HCT116 (cell line): ENCODE measurements at places on chromosomes 3 and 15. TPM values are rescaled to one million over a fixed set of nuclear protein-coding genes. Genes with fewer than 3 reads are reported as not detected.

The ITIH3 gene
- 0.44 TPM for total RNA-seq

The SLC12A1 gene
- total RNA-seq: not detected

The GOLGA6L7 gene
- total RNA-seq: not detected

The LRRK1 gene
- total RNA-seq: 21.6 TPM

The FLNB gene
- 116 TPM for total RNA-seq

The SLC28A2 gene
- not detected for total RNA-seq

The SORD gene
- total RNA-seq: 116 TPM

The AP3B2 gene
- total RNA-seq: 0.07 TPM

- H3K27ac ChIP-seq: no peak overlapping the region
- no peaks in the 10 kb centered on the region for H3K36me3 ChIP-seq
- no peaks in the 10 kb centered on the region for H3K4me1 ChIP-seq
- H3K4me3 ChIP-seq: no peak overlapping the region
- H3K27me3 ChIP-seq: no peaks in the 10 kb centered on the region
- no peak for DNase-seq
Observed at GRCh38 chr15:97654481-97655076, 305.9 kb upstream of the ARRDC4 start.

- DNase-seq: no peak
- H3K27ac ChIP-seq: no peak overlapping the region
- H3K27me3 ChIP-seq: no peaks in the 10 kb centered on the region
- H3K4me1 ChIP-seq: no peaks in the 10 kb centered on the region
- no peak overlapping the region for H3K4me3 ChIP-seq
- H3K36me3 ChIP-seq: no peaks in the 10 kb centered on the region
Observed at GRCh38 chr15:63035253-63035652, 7.3 kb upstream of the TPM1 start.

GRCh38 chr15:66655997-66656396, 46.0 kb upstream of the SMAD6 start:
- peaks cover 7% of the 10 kb centered on the region; the same call in 1 of the 2 replicates for H3K4me1 ChIP-seq
- no peak for DNase-seq
- no peaks in the 10 kb centered on the region for H3K27me3 ChIP-seq
- H3K36me3 ChIP-seq: no peaks in the 10 kb centered on the region
- H3K4me3 ChIP-seq: no peak overlapping the region

DNA sequence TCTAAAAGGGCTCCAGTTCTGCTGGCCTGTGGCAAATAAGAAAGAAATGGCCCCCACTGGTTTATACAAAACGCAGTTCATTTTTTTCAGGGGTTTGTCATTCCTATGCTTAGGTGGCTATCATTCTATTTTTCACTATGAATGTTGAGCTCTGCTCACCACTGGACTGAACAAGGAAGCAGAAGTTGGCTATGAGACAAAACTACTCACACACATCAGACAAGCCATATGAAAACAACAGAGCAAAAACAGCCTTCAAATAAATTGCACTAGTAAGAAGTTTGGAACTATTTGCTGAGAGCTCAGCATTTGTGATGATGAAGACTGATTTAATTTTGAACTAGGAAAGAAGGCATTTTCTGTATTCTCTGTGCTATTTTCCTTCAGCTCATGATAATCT, 328.5 kb downstream of the MECOM start:
- H3K4me1 ChIP-seq: no peaks in the 10 kb centered on the region
- no peak for DNase-seq
- H3K36me3 ChIP-seq: no peaks in the 10 kb centered on the region
- H3K27ac ChIP-seq: no peak overlapping the region
- H3K27me3 ChIP-seq: no peaks in the 10 kb centered on the region
- no peak overlapping the region for H3K4me3 ChIP-seq

DNA sequence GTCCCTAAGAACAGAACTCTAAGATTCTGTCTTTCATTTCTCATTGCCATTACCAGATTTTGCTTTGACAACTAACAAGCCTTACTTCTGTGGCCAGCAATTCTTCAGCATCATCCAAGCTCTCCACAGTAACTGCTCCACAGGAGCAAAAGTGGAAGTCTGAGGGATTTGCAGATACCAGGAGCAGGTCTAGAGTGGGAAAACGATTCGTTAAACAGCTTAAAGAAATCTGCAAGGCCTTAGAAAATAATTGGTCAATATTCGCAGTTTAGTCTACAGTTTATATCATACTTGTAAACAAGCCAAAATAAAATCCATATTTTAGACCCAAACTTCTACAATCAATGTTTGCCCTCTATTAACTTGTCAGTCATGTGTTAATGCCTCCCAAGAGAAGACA, 24.1 kb downstream of the MYH15 start:
- no peak overlapping the region for H3K4me3 ChIP-seq
- no peaks in the 10 kb centered on the region for H3K36me3 ChIP-seq
- H3K4me1 ChIP-seq: peaks cover 5% of the 10 kb centered on the region; the same call in 1 of the 2 replicates
- H3K27ac ChIP-seq: no peak overlapping the region
- H3K27me3 ChIP-seq: no peaks in the 10 kb centered on the region

DNA sequence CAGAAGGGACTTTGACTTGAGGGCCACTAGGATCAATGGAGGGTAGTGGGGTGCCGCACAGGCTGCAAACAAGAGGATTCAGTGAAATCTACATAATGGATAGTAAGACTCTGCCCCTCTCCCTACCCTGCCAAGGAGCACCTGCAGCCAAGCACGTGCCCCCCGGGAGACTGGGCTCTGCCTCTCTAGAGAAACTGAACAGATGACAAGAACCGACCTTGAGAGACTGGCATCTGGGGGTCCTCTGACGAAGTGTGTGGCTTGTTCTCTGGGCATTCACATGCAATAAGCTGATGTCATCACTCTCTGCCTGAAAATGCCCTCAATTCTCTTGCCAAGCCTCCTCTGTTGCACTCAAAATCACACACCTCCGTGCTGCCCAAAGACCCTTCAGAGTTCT, 132.3 kb downstream of the FAM43A start:
- H3K4me3 ChIP-seq: no peak overlapping the region
- no peaks in the 10 kb centered on the region for H3K36me3 ChIP-seq
- no peaks in the 10 kb centered on the region for H3K4me1 ChIP-seq
- DNase-seq: no peak

- DNase-seq: no peak
- no peaks in the 10 kb centered on the region for H3K36me3 ChIP-seq
- H3K4me3 ChIP-seq: no peak overlapping the region
- H3K4me1 ChIP-seq: no peaks in the 10 kb centered on the region
- H3K27ac ChIP-seq: no peak overlapping the region
- no peaks in the 10 kb centered on the region for H3K27me3 ChIP-seq
Observed at GRCh38 chr15:26890451-26890850, 23.6 kb downstream of the GABRA5 start.
